ENCODE measurements at places on chromosomes 12 and 14. TPM values are rescaled to one million over a fixed set of nuclear protein-coding genes. Genes with fewer than 3 reads are reported as not detected.

Gene SLC17A8
- not detected for total RNA-seq

Gene ZDHHC22
- total RNA-seq: 0.23 TPM

Gene CFAP251
- 0.95 TPM for total RNA-seq

Gene RASSF8
- total RNA-seq: 10.6 TPM

Gene RBP5
- total RNA-seq: not detected

Gene SRGAP1
- 10.0 TPM for total RNA-seq

Gene CTSG
- total RNA-seq: not detected

Gene CLEC4C
- not detected for total RNA-seq

Gene SERPINA5
- 0.28 TPM for total RNA-seq

Gene UNC119B
- total RNA-seq: 23.3 TPM

Gene NTN4
- 36.5 TPM for total RNA-seq

Gene CSRNP2
- 14.1 TPM for total RNA-seq

Gene TUBA1B
- total RNA-seq: 2,285 TPM

Gene HOXC6
- total RNA-seq: 4.4 TPM

Gene ACOT6
- not detected for total RNA-seq

Gene SLC6A12
- total RNA-seq: 0.68 TPM

Gene MRPL52
- total RNA-seq: 187 TPM

Gene ATL1
- total RNA-seq: 4.6 TPM

Gene SLC2A3
- 7.1 TPM for total RNA-seq

Gene B4GALNT1
- total RNA-seq: 44.4 TPM

Gene KRT82
- not detected for total RNA-seq

Gene DIO2
- total RNA-seq: 1.9 TPM

Gene INHBE
- total RNA-seq: 0.09 TPM

Gene HVCN1
- 0.86 TPM for total RNA-seq

Gene SH2B3
- 5.1 TPM for total RNA-seq

Gene PKP2
- total RNA-seq: 7.9 TPM

Gene TOMM20L
- not detected for total RNA-seq

Gene TAS2R13
- total RNA-seq: not detected

Gene BICDL1
- total RNA-seq: 4.1 TPM

Gene IFNG-AS1
- not detected for total RNA-seq

Gene SERPINA1
- total RNA-seq: 1.7 TPM

Gene CCDC88C
- 5.9 TPM for total RNA-seq

Gene LRRC43
- total RNA-seq: 0.10 TPM

Gene DBX2
- not detected for total RNA-seq

Gene C12orf50
- not detected for total RNA-seq

Gene ARL1
- 66.8 TPM for total RNA-seq

Gene ZNF410
- 45.6 TPM for total RNA-seq

Gene AREL1
- total RNA-seq: 20.8 TPM

Gene STXBP6
- 1.9 TPM for total RNA-seq

Gene KRT71
- total RNA-seq: not detected

Gene BIN2
- total RNA-seq: 0.09 TPM
